ENCODE measurements at places on chromosomes 5 and 9.

- no peak for DNase-seq
These were observed 333.0 kb downstream of the PDE4D start for GRCh38 chr5:59560553-59560952.

- peak; percentile 62 for DNase-seq
These were observed 7.1 kb upstream of the CD180 start for GRCh38 chr5:67203701-67204074.

DNA sequence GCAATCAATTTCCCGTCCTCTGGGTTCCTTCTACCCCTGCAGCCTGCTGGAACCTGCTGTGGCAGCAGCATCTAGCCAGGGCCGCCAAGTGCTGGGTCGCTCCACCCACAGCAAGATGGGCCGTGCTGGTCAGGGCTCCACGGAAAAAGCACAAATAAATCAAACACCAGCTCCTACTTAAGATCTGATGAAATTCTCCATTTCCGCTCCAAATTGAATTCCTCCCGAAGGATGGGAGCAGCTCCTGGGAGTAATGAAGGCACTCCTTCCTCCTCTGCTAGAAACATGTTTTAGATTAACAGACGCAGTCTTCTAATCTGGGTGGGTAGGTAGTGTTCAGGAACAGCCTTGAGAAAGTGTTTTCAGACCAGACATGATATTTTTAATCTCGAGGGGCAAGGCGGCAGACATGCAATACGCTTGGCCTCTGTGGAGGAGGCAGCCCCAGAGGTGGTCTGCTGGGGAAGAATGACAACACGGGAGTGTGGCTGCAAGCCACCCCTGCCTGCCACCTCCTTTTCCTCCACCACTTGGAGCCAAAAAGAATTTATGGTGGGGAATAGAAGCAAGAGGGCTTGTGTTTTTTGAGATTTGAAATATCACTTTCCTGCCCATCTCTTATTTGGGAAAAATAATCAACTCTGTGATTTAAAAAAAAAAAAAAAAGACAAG is 194.1 kb downstream of the AOPEP start:
- no peak for DNase-seq

DNA sequence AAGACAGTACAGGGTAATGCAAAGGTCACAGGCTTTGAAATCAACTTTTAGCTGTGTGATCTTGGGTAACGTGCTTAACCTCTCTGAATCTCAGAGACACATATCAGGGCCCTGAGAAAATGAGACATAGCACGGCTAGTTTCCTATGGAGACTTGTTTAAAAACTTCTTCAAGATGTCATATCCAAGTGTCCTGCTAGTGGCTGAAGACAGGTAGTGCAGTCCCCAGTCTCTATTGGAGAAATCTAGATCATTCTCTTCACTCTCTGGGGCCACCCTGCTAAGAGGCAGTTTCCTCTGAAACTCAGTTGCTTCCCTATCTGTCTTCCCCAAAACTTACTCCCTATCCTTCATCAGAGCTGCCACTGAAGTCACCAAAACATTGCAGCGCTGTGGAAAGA is 30.3 kb upstream of the GRXCR2 start:
- no peak for DNase-seq

GRCh38 chr5:137342764-137343163 is 156.4 kb downstream of the SPOCK1 start:
- no peak for DNase-seq

DNA sequence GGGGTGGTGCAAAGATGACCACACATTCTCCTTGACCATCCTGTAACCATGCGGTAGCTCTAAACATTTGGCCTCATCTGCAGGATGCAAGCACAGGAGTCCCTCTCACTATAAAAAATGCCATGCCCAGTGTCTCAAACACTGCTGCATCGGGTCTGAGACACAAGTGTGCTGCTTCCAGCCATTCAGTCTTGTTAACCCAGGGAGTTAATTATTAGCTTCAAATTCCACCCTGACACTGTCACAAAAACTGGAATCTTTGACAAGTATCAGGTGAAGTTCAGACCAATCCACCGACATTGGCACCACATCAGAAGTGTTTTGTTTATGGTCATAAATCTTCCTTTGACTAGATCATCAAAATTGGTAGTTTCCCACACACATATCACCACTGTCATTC is 119.1 kb upstream of the RASEF start:
- no peak for DNase-seq

GRCh38 chr9:37415011-37415719 is 7.3 kb upstream of the GRHPR start:
- DNase-seq = peak; percentile 53

- DNase-seq = no peak
These were observed 916 bp downstream of the SHLD3 start for GRCh38 chr5:65625743-65626142.

DNA sequence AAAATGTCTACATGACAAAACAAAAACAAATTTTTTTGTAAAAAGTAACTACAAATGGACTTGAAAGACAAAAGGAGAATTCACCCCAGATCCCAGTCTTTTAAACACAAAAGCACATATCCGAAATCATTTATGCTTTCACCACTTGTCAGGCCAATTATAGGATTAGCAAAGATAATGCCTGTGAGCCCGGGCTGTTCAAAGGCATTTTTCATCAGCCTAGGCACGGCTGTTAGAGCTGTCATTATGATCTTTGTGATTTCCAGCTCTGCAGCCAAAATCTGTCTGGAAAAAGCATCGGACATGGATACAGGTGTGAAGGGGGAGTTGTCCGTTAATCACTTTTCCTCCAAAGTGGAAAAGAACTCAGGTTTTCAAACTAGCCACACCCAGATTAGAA is 23.6 kb upstream of the RAB14 start:
- no peak for DNase-seq

DNA sequence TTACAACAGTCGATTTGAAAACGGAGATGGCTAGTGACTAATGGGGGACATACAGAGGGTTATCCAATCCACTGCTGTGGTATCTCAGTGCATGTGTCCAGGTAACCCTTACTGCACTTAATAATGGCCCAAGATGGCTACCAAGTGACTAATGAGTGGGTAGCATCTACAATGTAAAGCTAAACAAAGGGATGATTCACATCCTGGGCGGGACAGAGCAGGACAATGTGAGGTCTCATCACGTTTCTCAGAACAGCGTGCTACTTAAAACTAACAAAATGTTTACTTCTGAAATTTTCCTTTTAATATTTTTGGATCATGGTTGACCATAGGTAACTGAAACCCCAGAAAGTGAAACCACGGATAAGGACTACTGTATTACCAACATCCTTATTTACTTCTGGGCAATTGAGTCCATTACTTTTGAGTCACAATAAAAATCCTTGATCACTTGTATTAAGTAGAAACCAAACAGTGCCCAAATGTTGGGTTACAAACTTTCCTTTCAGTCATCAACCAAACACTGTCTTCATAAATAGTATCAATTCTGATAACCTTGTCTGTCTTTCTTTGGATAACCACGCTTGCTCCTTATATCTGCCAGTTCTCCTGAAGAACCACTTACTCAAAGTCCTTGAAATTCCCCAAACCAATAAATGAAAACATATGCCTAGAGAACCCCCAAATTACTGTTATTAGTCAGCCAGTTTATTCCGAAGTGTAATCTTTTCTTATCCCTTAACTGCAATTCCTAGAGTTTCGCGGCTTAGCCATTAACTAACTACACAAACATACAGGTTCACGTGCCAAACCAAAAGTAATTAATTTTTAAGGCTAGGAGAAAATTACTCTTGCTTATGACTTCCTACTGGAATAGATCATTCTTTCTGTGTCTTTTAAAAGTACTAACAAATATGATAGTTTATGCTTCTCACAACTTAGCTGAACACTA is 59.7 kb downstream of the ELL2 start:
- no peak for DNase-seq

- no peak for DNase-seq
These were observed 60.6 kb downstream of the DIAPH1 start for GRCh38 chr5:141558150-141558549.

DNA sequence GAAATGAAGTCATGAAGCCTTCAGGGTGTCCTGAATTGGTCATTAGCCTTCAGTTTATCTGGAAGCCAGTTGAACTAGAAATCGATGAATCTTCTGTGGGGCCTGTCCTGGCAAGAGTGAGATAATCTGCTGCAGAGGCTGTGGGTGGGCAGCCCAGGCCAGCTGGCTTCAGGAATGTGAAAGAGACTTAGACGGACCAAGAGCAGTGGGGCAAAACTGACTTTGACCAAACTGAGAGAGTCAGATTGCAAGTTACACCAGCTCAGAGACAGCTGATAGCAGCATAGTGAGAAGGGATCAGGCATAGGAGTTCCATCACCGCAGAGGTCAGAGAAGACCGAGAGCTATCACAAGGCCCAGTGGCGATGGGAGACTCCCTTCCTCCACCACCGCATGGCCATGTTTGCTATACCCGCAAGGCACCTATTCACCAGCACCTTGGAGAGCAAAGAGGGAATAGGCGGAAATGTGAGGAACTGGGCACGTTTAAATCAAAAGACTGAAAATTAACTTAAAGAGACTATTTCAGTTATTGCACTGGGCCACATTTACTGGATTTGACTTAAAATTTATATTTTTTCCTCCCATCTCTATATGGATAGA is 50.0 kb upstream of the GLIS3 start:
- no peak for DNase-seq

GRCh38 chr9:129569502-129570449 is 51.1 kb downstream of the C9orf50 start:
- DNase-seq = no peak

DNA sequence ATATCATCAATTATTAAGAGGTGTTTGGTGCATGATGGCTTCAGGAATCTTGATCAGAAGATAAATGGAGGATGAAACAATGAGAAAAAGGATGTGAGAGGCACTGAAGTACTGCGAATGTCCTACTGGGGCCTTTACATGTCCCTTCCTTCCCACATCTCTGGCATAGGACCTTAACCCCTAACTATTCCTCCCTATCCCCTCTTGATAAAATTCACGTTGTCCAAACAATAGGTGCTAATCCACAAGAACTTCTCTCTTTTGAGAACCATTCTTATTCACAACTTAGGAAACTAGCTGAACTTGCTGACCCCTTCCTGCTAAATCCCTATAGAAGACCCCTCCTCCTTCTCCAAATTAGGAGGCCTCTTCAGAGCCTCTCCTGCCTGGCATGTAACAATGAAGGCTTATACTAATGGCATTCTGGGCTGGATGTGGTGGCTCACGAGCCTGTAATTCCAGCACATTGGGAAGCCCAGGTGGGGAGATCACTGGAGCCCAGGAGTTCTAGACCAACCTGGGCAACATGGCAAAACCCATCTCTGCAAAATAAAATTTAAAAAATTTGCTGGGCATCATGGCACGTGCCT is 276.5 kb upstream of the SMARCA2 start:
- no peak for DNase-seq

DNA sequence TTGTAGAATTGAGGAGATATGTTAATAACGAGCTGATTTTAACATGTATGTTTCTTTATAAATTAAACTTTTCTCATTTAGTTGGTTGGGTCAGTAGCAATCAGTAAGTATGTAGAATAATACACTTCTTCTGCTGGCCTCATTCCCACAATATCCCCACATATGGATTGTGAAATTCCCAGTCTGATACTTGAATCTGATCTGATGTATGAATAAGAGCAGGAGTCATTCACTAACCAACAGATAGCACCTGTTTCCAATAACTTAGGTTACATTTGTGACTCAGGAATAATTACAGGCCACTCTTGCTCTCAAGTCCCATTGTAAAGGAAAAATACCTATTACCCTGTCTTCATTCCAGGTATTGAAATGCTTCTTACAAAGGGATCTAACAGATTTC is 23.9 kb downstream of the SLC36A1 start:
- no peak for DNase-seq

- peak; percentile 56 for DNase-seq
These were observed 819 bp downstream of the LSM11 start for GRCh38 chr5:157744051-157745011.

GRCh38 chr5:141186897-141187512 is at the start of gene PCDHB9:
PCDHB9 (plus strand) TSS chr5:141187161; CDS start chr5:141187319, 158 bp downstream.
- DNase-seq = no peak

DNA sequence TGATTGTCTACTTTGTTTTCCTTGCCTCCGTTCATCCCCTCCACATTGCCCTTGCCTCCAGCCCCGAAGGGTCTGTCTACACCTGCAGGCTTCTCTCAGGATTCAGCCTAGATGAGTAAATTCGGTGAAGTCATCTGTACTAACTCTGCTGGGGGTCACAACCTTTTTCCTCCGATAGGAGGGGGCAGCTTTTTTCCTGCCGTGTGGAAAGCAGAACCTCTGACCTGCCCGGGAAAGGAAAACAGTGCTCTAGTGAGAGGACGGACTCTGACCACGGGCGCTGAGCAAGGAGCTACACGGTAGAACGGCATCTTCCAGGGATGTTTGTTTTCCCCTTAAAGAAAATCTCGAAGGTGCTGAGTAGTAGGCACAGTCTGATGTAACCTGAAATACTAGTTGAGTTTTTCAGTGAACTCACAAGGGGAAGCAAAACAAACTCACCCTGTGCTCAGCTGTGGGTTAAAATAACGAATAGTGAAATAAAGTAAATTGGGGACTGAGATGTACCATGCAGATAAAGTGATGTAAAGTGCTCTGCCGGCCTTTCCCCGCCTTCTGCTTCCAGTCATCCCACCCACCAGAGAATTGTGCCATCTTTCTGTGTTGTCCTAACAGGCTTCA is 281.8 kb downstream of the AOPEP start:
- DNase-seq = no peak

DNA sequence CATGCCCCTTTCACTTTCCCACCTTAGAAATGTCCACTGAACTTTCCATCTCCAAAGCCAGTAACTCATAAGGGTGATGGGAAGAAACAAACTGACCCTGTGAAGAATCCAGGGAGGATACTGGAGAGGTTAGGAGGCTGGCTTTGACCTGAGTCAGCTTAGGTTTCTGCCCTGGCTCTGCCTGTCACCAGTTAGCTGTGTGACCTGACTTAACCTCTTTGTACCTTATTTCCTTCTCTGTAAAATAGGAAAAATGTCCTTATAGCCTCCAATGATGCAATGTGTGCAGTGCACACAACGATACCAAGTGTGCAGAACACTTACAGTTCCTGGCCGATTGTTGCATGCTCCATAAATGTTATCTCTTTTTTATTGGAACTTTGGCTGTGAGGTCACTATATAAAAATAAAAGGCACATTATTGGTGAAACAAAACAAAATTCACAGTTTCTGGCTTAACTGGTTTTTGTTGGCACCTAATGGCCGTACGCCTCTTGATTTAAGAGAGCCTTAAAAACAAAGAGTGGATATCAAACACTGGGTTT is 37.8 kb downstream of the GABRP start:
- no peak for DNase-seq

- no peak for DNase-seq
These were observed 12.8 kb upstream of the NIPAL4 start for GRCh38 chr5:157447201-157447637.

- DNase-seq = peak; percentile 84
These were observed at the start of gene GLIPR2 for GRCh38 chr9:36136272-36136893. GLIPR2 (plus strand) TSS chr9:36136733; CDS start chr9:36136779, 46 bp downstream.

DNA sequence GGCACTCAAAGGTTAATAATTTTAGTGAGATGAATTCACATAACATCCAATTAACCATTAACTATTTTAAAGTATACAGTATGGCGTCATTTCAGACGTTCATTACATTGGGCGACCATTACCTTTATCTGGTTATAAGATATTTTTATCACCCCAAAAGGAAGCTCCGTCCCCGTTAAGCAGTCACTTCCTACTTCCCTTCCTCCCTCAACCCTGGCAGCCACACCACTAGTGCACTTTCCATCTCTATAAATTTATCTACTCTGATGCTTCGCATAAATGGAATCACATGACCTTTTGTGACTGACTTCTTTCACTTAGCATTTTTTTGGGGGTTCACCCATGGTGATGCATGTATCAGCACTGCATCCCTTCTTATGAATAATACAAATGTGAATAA is 168.3 kb upstream of the PUM3 start:
- no peak for DNase-seq

Data from GM06990 (cell line).